LoVo (cell line): ENCODE measurements at places on chromosomes 2 and 18.

DNA sequence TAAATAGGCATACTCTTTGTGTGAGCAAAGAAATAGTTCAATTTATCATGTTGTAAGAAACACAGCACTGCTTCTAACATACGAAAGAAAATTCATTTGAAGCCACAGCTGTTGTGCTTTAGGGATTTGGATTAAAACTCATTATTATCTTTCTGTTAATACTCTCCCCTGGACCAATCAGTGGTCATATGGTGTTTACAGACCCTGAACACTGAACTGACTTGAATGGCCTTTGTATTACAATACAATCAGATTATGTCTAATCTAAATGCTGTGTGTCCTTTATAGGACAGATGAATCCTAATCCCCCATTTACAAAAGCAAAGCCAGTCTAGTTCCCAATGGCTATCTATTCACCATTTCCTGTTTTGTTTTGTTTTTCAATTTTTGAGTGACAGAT is 36.5 kb downstream of the ZNF385B start:
- DNase-seq, result no peak

DNA sequence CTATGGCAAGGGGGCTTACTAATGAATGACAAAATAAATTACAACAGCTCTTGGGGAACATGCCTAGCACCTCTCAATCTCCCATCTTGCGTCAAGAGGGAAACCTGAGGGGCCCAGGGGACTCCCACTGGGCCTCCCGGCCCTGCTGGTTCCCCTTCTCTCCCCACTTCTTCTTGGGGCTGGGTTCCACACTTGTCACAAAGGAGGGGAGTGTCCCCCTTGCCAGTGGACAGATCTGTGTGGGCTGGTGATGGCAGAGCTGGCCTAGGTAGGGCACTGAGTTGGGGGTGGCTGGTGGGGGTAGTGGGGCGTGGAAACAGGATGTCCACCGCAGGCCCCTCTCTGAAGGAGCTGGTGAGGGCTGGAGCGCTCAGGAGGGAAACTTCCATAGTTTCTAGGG is 184.0 kb upstream of the HAAO start:
- DNase-seq, result no peak

DNA sequence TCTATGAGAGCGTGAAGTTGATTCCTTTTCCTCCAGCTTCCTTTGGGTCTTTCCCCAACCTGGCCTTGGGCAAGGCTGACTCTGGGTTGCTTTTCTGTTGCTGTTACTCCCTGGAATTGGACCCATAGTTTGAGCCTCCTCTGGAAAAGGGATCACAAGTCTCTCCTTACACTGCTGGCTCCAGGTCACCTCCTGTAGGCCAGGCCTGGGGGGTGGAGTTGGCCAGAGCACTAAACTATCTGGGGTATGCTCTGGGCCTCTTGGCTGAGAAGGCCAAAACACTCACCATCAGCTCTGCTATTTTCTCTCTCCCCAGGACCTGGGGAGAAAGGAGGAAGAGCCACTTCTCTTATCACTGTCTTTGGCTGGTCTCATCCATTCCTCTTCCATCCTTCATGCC is 56.5 kb upstream of the NCOA1 start:
- no peak for DNase-seq

GRCh38 chr2:233428008-233428407 is 73.7 kb downstream of the DGKD start:
- no peak for DNase-seq

- DNase-seq, result no peak
These were observed 57.9 kb downstream of the TLK1 start for GRCh38 chr2:171102802-171103201.

GRCh38 chr2:88829607-88830463 is 138.4 kb downstream of the RPIA start:
- DNase-seq, result no peak

DNA sequence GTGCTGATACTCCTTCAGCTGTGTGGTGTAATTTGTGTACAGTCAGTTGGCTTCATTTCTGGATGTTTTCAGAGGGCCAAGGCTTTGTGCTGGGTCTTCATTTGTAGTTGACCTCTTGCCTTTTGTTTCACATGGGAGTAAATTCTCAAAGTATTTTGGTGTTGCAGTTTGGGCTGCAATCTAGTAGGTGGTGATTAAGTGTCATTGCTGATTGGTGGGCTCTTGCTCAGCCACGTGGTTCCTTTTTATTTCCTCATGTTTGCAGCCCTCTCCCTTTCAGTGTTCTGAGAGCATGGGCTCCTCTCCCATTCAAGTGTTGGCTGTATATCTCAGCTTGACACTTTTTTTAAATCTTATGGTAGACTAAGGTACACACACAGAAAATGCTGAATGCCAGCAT is 96.8 kb downstream of the SNTG2 start:
- DNase-seq, result no peak

DNA sequence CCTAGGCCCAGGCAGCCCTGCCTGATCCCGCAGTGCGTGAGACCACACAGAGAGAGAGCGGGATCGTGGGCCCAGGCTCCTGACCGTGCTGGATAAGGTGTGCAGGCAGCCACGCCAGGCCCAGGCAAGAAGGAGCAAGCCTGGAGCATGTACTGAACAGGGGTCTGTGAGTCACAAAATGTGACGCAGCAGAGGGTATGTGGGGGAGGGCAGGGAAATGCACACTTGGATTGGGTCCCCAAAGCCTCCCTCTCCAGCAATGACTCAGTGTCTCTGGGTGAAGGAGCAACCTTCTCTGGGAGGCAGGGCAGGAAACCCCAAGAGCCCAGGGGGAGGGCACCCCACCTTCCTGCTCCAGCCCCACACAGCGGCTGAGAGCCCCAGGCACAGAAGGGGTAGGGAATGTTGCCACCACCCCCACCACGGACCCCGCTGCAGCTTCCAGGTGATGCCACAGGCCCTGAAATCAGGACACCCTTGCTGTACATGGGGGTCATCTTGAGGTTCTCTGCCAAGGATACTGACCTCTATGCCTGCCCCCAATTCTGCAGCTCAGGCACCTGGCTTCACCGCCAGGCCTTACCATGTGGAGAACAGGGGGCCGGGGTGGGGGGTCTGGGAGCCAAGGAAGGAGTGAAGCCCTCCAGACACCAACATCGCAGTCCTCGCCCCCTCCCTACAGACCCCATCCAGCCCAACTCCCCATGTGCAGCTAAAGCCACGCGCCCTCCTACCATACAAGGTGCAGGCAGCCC is 1.3 kb upstream of the GPC1 start:
- peak; percentile 32 for DNase-seq

DNA sequence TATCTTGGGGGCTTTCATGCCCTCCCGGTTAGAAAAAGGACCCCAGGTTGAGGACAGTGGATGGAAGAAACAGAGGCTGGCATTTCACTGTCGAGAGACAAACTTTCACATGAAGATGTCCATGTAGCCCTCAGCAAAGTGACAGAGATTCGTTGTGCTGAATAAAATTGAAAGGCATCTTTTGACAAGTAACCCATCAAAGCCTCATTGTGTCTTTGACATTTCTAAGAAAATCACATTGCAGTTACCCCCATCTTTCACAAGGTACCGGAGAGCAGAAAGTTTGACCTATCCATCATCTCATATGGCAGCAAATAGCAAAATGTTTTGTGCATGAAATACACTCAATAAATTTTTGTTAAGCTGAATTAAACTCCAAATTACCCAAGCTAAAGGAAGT is 2.0 kb upstream of the MBP start:
- no peak for DNase-seq

- DNase-seq, result no peak
These were observed 156.8 kb upstream of the UBE2E3 start for GRCh38 chr2:180823546-180824141.

DNA sequence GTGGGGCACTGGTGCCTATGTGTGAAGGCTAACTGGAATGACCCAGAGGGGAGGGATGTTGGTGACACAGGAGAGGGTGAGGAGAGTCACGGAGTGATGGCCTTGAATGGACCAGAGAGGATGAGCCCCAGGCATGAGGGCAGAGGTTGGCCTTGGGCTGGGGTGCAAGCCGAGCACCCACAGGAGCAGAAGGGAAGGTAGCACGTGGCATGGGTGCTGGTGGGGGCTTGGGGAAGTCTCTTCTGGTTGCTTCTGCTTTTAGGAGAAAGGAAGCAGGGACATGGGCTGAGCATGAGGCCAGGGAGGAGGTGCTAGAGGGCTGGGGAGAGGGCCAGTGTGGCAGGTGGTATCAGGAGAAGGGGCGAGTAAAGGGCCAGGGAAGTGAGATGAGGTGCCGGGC is 183.8 kb downstream of the DYSF start:
- DNase-seq, result no peak

- no peak for DNase-seq
These were observed 496 bp downstream of the SUCLG1 start for GRCh38 chr2:84458551-84459017.

GRCh38 chr2:111689941-111690340 is 194.1 kb downstream of the ANAPC1 start:
- DNase-seq, result no peak

DNA sequence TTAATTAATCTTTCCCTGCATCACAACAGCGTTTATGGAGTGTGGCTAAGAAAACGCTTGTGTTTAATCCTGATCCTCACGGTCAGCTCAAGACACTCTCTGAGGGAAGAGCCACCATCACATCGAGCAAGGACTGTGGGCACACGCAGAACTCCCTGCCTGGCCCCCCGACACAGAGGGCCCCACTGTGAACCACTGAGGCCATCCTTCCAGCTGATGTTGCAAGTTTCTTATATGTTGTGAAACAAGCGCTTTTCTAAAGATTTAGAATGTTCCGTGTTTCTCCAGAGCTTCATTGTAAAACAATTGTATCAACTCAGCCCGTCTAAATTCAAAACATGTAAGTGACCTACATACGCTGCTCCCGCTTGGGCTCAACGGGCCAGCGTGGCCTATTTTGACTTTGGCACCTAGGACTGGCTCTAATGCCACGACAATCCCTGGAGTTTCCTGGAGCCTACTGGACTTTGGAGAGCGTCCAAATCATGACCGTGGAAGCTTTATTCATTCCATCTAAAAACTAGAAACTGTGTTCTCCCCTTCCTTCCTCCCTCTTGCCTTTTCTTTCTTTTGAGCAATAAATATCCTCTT is 34.9 kb downstream of the SERPINE2 start:
- no peak for DNase-seq

GRCh38 chr2:41595240-41595639 is 452.6 kb upstream of the PKDCC start:
- no peak for DNase-seq

DNA sequence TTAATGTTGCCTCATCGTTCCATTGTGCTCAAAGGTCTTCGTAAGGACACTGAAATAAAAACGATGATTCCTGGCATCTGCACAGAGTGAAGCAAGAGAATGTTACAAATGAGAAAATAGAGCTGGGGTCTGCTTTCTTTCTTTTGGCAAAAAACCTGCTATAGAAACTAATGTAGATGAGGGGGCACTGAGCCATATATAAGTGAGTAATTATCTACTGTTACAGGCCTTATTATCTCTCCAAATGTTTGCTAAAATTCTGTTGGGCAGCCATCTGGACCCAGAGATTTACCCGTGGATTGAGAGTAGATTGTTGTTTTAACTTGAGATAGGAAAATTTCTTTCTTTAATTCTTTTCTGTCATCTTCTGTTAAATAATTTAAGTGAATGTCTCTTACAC is 472.5 kb upstream of the PIK3C3 start:
- no peak for DNase-seq

GRCh38 chr18:71689416-71690160 is 854.6 kb downstream of the CBLN2 start:
- no peak for DNase-seq
